ENCODE measurements at places on chromosomes 5 and 9.

DNA sequence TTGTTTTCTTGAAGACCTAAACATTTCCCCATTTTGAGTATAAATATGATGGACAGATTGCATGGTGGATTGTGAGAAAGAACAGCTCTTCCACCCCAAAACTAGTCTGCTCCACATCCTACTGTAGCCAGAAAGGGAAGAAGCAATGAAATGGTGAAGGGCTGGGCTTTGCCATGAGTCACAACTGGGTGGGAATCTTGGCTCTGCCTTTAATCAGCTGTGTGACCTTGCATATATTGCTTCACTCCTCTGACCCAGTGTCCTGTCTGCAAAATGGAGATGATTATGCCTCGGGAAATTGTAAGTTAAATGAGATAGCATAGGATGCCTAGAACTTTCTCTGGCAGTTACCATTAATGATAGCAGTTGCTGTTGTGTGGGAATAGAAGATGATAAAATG lies 101.9 kb downstream of the PDE8B start:
- DNase-seq: no peak

- no peak for DNase-seq
Observed at GRCh38 chr9:96449523-96449844, 485 bp upstream of the HABP4 start.

DNA sequence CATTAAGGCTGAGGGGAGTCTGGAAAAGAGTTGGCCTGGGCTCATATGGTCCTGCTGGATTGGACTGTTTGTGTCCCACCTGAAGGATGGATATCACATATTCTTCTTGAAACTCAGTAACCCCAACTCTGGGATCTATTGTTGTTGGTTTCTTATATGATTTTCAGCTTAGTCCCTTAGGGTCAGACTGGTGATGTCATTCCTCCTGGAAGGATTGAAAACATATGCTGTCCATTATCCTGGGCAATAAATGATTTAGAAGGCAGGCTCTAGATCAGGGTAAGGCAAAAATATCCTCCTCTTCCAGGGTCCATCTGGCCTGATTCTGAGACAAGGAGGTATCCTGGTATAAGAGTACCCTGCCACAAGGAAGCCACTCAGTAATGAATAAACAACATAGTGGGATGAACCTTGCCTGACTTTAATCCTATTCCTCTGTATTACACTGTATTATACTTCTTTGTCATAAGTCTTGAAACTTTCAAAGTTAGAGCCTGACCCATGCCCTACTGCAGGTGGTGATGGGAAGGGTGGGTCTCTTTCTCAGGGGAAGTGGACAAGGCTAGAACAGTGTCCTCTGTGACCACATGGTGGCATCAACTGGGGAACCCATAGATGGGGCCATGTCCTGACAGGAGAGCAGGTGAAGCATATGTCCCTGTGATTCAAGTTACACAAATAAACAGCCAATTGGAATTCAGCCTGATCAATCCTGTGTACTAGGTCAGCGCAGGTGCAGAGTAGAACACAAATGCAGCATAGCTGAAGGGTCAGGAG lies 454.4 kb upstream of the TRPC7 start:
- DNase-seq: no peak

- no peak for DNase-seq
Observed at GRCh38 chr5:161548487-161549094, 2.1 kb upstream of the GABRB2 start.

DNA sequence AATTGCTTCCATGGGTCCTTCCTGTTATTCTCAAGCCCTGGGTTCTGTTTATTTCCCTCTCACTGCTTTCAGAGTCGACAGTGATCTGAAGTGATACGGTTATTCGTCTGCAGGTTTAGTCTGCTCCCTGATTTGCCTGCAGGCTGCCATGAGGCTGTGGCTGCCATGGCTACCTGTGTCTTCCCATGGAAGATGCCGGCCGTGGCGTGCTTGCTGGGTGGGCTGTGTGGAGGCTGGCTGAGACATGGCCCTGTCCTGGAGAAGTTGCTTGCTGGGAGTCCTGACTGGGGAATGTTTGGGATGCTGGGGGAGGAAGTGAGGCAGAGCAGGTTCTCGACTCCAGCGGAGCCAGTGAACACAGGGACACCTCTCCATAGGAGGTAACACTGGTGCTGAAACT lies 104.1 kb upstream of the TBC1D2 start:
- no peak for DNase-seq
